ENCODE measurements at places on chromosomes 2 and 18.

GRCh38 chr2:130872741-130873125 lies 36.0 kb downstream of the ARHGEF4 start:
- no peak for DNase-seq

DNA sequence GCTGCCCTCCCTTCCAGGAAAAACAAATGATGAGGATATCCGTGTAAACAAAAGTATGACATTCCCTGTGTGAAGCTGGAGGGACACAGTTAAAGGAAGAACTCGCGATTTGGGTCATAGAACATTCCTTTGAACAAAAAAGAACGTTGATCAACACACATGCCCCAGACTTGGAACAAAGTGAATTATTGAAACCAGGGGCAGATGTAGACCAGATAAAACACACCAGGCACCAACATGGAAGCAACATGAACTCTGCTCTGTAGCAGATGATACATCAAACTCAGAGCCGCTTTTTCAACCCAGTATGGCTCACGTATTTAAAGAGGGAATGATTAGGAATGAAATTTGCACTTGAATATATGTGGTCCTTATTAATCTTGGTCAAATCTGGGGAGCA lies 206.5 kb downstream of the TMEM182 start:
- DNase-seq: no peak

DNA sequence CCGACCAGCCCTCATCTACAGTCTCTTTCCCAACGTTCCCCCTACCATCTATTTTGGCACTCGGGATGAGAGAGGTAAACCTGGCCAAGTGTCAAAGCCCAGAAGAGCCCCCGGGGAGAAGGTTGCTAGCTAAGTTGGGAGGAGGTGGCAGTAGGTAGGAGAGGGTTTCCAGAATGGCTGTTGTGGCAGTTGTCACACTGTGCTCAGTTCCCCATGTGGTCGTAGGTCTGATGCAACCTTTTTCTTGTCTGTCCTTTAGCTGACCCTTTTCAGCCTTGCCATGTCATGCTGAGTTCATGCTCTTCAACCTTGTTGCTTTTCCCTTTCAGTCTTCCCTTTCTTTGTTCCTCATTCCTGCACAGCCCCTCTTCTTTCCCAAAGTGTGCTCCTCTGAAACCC lies 34.5 kb downstream of the TTLL4 start:
- no peak for DNase-seq

DNA sequence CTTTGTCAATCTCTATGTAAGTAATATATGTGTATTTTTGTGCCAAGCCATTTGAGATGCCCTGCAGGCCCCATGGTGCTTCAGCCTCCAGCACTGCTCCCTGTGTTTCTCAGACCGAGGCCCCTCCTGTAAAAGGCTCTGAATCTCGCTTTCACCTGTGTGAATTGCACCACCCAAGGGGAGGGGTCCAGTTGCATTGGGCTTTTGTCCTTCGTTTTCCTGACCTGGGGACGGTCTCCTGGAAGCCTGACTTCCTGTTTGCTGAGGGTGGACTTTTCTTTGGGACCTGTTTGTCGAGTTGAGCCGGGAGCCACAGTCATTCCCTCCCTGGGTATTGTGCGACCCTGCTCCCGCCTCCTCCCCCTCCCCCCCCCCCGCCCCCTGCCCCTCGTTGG lies 48.9 kb downstream of the AGAP1 start:
- DNase-seq: no peak

DNA sequence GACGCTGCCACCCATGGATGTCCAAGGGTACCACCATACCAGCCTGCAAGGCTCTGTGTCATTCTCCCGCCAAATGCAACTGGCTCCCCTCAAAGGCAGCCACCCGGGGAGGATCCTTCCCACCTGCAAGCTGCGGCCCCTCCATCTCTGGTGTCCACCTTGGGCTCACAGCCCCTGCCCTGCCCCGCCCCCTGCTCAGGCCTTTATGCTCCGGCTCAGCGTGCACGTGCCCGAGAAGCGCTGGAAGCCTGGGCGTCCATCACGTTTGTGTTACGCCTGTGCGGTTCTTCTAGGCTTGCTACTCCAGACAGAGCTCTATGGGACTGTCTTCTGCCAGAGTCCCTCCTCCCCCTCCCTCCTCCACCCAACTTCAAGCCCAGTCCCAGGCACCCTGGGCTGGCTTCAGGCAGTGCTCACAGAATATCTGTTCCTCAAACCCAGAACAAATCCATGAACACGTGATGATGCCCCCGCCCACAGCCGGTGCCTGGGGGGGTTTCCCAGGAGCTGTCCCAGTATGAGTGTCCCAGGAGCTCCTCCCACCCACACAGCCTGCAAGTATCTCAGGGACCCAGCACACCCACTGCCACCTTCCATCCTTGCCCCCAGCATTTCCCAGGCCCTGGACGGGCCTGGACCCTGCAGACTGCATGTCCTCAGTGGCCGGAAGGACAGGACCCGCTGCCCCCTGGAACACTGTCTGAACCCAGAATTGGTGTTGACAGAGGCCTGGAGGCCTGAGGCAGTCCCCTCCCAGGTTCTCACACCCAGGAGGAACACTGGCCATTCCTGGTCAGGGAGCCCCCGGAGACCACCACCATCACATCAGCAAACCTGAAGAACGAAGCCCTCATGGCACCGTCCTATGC lies 30.3 kb downstream of the KIF1A start:
- no peak for DNase-seq

GRCh38 chr2:141848191-141848590 lies 282.6 kb downstream of the LRP1B start:
- no peak for DNase-seq

- DNase-seq: no peak
These were observed 1.2 kb upstream of the ME2 start for GRCh38 chr18:50877545-50878265.

- DNase-seq: no peak
These were observed 86.7 kb upstream of the TMEM18 start for GRCh38 chr2:763766-764525.

GRCh38 chr18:2874765-2875164 lies 28.0 kb downstream of the EMILIN2 start:
- no peak for DNase-seq

GRCh38 chr2:151361674-151362370 lies 4.4 kb downstream of the TNFAIP6 start:
- no peak for DNase-seq

GRCh38 chr18:1663879-1664705 lies 759.4 kb downstream of the ADCYAP1 start:
- DNase-seq: peak; percentile 62

GRCh38 chr2:3433339-3433699 lies 53.8 kb downstream of the TRAPPC12 start:
- DNase-seq: no peak

DNA sequence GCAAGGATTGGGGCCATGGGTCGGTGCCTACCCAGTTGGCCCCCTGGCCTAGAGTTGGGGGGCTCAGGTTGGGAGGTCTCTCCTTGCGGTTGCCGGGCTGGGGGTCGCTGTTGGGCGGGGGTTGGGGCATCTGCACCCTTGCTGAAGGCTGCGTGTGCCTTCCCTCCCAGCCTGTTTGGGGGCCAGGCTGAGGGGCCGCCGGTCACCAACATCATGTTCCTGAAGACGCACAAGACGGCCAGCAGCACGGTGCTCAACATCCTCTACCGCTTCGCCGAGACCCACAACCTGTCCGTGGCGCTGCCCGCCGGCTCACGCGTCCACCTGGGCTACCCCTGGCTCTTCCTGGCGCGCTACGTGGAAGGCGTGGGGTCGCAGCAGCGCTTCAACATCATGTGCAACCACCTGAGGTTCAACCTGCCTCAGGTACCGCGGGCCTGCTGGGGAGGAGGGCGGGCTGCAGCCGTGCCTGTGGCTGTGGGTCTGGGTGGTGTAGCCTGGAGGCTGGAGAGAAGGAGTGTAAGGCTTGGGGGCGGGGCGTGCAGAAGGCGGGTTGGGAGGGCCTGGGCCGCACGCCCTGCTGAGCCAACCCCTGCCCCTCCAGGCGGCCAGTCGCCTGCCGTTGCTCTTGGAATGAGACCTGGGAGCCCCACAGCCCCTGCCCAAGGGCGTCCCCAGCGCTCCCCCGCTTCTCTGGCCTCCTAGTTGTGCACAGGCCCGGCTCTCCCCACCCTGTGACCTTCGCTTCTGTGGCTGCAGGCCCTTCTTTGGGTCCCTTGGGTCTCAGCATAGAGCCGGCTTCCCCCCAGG lies 7.2 kb upstream of the NEU4 start:
- DNase-seq: no peak

DNA sequence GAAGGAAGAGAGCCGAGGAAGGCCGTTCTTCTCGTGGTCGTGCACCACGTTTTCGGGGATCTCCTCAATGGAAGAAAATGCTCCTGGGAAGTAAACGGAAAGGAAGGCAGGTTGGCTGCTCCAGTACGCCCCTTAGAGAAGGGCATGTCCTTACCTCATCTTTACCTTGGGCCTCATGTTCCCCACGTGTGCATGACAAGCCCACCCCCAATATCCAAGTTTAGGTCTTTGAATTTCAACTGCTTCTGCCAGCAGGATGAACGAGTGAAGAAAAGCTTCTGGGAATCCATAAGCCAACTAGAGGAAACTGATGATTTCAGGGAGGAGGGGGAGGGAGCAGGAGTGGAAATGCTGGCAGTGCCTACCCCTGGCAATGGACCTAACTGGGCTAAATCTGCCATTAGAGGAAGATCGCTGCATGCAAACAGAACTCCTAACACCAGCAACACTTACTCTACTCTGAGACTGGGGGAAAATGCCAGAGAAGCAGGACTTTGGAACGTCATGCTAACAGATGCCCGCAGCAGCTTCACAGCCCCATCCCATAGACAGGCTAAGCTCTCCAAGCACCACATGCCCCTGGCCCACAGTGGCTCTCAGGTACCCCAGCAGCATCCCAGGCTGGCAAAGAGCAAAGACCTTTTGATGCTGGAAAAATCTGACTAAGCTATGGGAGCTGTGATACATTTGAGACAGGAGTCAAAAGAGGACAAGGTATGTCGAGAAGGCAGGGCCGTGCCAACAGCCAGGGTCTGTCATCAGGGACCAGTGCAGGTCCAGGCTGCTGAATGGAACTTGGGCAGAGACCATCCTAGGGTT lies 21.7 kb downstream of the CHST10 start:
- no peak for DNase-seq

DNA sequence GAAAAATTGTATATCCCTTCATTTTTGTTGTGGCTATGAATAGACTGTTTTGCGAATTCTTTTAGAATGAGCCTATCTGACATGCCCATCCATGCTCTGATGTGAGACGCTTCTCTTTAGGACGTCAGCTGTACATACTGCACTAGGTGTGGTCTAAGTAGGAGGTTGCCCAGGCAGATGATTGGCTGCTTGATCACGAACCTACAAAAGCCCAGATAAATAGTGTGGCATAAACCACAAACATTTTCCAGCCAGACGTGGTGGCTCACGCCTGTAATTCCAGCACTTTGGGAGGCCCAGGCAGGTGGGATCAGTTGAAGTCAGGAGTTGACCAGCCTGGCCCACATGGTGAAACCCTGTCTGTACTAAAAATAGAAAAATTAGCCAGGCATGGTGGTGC lies 251.8 kb downstream of the AGAP1 start:
- DNase-seq: no peak

DNA sequence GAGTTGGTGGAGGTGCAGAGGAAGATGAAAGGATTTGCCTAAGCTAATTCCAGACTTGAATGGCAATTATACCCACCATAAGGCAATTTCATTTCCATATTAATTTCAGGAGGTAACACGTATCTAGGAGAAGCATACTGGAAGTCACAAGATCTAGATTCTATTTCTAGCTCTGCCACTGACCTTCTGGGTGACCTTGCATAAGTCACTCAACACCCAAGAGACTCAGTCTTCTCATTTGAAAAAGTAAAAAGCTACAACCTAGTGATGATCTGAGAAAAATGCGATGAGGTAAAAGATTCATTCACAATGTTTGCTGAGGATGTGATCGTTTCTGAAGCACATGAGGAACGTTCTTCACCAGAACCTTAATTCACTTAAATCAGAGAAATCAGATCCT lies 55.9 kb downstream of the GRB14 start:
- DNase-seq: no peak

DNA sequence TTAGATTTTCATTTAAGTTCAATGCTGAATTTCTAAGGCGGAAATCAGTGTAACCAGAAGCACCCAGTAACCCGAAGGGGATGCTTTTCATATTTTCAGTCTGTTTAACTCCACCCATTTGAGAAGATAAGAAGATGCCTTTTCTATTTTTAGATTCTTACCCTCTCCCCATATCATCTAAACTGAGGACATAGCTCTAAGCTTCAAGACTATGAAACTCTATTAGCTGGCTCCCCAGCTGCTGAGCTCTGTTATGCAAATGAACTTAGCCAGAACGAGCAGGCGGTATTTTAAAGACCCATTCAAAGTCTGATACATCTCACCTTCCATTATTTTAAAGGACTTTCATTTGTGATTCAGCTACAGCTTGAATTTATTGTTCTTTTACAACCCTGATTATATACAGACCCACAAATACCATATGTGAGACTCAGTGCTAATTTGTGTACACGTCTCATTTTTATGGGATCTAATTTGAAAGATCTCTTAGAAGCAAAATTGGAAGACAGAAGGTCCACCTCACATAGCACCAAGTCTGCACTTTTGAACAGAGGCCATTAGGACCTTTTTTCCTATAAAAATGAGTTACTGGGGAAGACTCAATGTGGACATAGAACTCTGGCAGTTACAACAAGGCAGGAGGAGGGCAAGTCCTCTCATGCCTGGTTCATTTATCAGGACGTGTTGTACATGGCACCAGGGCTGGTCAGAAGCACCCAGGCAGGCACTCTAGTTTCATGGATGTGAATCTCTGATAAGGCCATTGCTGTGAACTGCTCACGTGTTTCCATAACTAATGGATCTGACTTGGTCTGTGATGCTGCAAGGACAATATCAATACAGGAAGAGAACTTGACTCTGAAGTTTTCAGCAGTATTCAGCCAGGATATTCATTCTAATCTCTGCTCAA lies 16.3 kb downstream of the CDC42EP3 start:
- DNase-seq: peak; percentile 87

DNA sequence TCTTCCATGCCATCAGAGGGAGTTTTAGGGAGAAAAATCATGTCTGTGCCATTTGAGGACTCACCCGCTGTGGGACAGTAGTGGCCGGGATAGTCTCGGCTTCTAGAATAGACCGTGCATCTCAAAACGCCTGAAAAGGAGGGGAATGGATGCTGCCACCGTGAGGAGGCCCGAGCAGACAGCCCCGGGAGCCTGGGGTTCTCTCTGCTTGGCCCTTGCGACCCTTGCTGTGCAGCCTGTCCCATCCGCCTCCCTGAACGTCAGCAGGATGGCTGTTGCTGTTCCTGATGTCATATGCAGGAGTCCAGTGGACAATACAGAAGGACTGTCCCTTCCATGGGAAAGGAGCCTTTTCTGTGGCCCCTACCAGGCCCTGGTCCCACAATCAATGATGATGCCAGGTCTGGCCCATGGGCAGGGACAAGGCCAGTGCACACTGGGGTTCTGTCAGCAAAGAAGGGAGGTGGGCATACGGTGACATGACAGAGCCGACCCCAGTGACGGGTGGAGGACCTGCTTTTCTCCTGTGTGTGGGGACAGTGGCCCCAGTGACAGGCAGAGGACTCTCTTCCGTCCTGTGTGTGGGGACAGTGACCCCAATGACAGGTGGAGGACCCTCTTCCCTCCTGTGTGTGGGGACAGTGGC lies 58.8 kb downstream of the ACKR3 start:
- DNase-seq: no peak

GRCh38 chr18:35467624-35468016 lies 30.1 kb downstream of the INO80C start:
- DNase-seq: peak; percentile 73
